ENCODE measurements at places on chromosomes 3 and 15.

DNA sequence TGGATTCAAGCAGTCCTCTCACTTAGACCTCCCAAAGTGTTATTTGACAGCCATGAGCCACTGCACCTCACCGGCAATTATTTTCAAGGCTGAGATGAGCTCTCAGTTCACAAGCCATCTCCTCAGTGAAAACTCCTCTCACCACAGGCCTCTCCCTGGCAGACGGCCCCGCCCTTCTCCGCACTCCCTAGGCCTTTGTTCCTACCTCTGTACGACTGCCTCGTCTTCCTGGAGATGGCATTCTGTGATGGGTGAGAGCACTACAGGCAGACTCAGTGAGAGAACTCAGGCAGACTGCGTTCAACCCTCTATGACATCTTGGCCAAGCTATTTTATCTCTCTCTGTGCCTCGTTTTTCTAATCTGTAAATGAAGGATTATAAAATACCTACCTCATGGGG lies 67.0 kb upstream of the TPM1 start:
- H3K36me3 ChIP-seq, result no peaks in the 10 kb centered on the region
- DNase-seq, result no peak
- H3K27ac ChIP-seq, result no peak overlapping the region

DNA sequence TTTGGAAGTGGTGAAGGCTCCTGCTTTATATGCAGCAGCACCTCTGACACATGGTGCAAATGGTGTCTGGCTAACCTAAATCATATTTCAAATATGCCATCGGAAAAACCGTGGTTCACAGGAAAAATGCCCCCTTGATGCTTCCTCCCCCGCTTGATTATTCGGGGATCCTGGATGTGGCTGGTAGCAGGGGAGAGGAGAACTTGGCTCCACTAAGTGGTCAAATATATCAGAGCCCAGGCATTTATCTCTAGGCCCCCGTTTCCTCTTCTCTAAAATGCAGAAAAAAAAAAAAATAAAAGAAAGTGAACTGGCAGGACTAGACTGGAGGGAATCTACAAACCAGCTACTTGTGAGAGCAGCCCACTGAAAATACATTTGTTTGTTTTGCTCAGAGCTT lies 18.2 kb upstream of the ATP2B2 start:
- no peaks in the 10 kb centered on the region for H3K4me1 ChIP-seq
- no peak overlapping the region for H3K4me3 ChIP-seq
- no peak for DNase-seq
- no peaks in the 10 kb centered on the region for H3K36me3 ChIP-seq

DNA sequence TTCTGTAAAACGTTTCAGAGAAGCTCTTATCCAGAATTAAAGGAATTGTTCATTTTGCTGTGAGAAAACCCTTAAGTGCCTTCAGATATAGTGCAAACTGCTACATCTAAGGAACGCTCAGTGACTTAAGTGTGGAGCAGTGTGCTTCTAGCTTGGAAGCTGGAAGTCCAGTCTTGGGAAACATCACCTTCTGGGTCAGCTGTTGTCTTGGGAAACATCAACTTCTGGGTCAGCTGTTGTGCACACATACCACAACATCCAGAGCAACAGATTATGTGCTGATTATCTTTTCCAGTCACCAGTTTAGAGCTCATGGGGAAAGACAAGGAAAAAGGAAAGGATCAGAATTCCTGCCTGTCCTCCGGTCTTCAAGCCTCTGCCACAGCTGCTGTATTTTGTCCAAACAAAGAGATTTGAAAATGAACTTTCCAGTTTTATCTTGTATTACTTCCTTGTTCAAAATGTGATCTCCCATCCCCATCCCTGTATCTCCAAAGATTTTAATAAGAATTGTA lies 713.6 kb downstream of the NSUN3 start:
- no peak for DNase-seq
- peaks cover 7% of the 10 kb centered on the region for H3K4me1 ChIP-seq
- no peaks in the 10 kb centered on the region for H3K27me3 ChIP-seq
- H3K4me3 ChIP-seq, result no peak overlapping the region

- DNase-seq, result no peak
- H3K36me3 ChIP-seq, result no peaks in the 10 kb centered on the region
- no peaks in the 10 kb centered on the region for H3K4me1 ChIP-seq
- H3K4me3 ChIP-seq, result no peak overlapping the region
Measured at GRCh38 chr3:98003306-98003969, 31.2 kb upstream of the RIOX2 start.

GRCh38 chr3:161649900-161650484 lies 153.4 kb downstream of the OTOL1 start:
- no peak for DNase-seq
- peaks cover 6% of the 10 kb centered on the region for H3K4me1 ChIP-seq
- no peak overlapping the region for H3K27ac ChIP-seq
- no peaks in the 10 kb centered on the region for H3K27me3 ChIP-seq

- DNase-seq, result no peak
- H3K4me3 ChIP-seq, result peak within 1 kb of the TSS; percentile 61
- H3K36me3 ChIP-seq, result no peaks in the 10 kb centered on the region
- no peak within 1 kb of the TSS for H3K27ac ChIP-seq
- peaks cover 76% of the 10 kb centered on the region for H3K27me3 ChIP-seq
- peaks cover 16% of the 10 kb centered on the region for H3K4me1 ChIP-seq
Measured at GRCh38 chr3:99638167-99638948, at the start of gene COL8A1. Gene COL8A1, plus strand, starts transcription at chr3:99638594. Its CDS starts 152,089 bp downstream, at chr3:99790683.

Data from progenitor cell of endocrine pancreas (in vitro differentiated cells).